ENCODE measurements at places on chromosomes 2 and 18.

DNA sequence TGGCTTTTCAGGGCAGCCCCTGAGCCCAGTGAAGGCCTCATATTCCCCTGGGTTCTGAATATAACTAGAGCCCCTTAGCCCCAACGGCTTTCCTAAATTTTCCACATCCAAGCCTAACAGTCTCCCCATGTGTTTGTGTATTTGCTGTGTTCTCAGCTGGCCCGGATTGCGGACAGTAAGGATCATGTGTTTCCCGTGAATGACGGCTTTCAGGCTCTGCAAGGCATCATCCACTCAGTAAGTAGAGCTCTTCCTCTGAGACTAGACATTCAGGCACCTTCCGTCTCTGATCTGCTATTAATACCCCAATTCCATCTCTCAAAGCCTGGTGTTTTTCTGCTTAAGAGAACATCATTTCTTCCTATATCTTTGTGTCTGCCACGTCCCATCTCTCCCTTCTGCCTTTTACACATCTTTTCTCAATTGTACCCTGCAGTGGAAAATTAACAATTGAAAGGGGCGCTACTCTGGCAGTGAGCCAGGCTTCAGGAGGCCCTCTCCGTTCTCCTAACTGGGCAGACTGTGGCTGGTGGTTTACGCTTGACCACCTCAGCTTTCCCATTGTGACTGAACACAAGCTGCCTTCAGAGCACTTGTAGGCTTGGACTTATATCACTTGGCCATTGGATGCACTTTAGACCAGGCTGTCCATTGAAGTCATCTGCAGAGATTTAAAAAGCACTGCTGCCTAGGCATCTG lies 64.4 kb downstream of the ANTXR1 start:
- DNase-seq, result no peak

DNA sequence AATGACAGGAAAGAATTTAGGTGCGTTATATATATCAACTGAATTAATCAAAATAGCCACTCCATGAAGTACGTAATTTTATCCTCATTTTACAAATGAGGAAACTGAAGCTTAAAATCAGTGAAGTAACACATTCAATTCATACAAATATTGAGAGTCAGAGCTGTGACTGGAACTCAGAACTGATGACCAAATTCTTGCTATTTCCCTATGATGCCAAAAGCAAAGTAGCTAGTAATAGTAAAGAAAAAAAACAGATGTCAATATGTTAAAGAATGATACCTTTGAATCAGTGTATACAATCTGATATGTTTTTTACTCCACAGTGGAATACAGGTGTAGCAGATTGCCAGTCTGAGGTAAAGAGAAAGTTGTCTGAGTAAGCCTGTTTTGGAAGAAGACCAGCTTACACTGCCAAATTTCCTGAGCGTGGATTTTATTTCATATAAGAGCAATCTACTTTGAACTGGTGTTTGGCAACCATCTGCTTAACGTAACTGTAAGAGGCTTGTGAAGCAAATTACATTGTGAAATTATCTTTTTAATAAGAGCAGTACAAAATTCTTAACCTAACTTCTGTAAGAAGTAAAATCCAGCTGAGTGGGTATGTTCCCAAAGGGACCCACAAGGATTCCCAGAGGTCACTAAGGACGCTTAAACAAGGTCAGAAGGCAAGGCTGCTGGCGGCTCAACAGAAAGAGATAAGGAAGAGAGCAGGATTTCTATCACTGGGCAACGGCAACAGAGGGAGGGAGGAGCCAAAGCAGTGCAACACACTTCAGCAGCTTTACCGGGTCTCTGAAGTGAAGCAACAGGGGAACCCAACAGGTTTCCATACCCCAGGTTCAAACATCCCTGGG lies 85.6 kb downstream of the IKZF2 start:
- DNase-seq, result no peak

DNA sequence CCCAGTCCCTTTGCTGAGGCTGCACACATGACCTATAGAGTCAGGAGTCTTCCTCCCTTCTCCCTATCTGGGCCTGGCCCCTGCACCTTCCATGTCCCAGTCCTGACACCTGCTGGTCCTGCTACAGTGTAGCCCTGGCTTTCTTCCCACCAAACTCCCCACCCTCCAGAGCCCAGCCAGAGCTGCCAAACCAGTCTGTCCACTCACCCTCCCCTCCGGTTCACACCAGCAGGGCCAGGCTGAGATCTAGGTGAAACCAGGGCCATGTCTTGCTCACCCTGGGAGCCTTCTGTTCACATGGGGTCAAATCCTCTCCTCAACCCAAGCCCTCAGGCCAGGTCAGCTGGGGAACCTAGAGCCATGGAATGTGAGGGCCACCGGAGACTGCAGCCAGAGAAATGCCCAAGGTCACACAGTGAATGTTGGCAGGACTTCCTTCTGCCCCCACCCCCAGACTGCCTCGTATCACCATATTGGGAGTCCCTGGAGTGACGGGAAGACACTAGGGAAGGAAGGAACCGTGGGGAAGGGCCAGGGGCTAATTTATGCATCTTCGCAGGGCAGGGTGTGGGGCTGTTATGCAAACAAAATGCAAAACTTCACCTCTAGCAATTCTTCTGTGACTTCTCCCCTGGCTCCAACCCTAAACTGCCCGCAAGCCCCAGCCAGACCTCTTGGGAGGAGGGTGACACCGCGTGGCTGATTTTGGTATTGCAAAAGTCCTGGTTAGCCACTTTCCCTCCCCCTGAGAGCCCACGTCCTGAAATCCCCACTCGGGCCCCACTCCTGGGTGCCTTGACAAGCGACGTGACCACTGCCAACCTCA lies 14.6 kb downstream of the TNS1 start:
- peak; percentile 71 for DNase-seq

GRCh38 chr2:102717308-102718018 lies 44.4 kb upstream of the TMEM182 start:
- DNase-seq, result no peak

DNA sequence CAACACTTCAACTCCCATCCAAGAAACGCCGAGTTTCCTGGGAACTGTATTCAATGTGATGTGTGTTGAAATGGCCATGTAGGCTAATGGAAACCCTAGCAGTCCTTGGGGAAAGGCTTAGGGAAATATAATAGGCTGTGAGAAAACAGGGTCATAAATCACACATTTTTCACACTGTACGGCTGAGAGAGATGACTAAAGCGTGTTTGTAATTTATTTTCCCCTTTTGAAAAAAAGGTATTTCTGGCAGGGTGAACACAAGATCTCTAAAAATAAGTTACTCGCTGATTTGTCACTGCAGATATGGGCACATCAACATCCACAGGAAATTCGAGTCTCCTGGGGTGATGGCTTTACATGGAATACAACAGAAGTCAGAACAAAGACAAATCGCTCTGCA lies 109.6 kb upstream of the ST6GAL2 start:
- DNase-seq, result no peak

- no peak for DNase-seq
Measured at GRCh38 chr2:144707736-144708326, 187.9 kb upstream of the ZEB2 start.
